Activated CD4-positive, alpha-beta T cell treated with anti-CD3 and anti-CD28 coated beads, Interleukin-2, amount 10 ng/mL, durations not matched to agents 24 days and 14 days (primary cell): ENCODE measurements at places on chromosomes 2 and 18.
A peak's percentile ranks its signal among the peaks of the same experiment; 100 is the strongest.

- no peak for DNase-seq
Measured at GRCh38 chr2:222362336-222362735, 62.0 kb upstream of the SGPP2 start.

DNA sequence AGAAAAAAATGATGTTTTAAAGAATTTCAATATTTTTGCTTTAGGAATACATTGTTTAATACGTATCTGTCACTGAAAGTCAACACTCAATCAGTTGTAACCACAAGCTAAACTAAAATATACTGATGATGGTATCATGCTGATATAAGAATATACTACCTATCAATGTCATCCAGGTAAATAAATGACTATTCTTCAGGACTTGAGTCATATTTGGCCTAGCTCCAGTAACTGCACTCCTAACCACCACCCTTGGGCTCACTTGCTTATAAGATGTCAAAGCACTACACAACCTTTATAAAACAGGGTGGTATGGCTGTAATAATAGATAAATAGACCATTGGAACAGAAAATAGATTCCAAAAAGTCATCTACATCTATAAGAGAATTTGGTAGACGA lies 48.8 kb downstream of the RND3 start:
- no peak for DNase-seq

GRCh38 chr18:12283256-12283655 lies 24.8 kb upstream of the TUBB6 start:
- DNase-seq = no peak

GRCh38 chr2:56816666-56817065 lies 632.9 kb downstream of the CCDC85A start:
- no peak for DNase-seq

DNA sequence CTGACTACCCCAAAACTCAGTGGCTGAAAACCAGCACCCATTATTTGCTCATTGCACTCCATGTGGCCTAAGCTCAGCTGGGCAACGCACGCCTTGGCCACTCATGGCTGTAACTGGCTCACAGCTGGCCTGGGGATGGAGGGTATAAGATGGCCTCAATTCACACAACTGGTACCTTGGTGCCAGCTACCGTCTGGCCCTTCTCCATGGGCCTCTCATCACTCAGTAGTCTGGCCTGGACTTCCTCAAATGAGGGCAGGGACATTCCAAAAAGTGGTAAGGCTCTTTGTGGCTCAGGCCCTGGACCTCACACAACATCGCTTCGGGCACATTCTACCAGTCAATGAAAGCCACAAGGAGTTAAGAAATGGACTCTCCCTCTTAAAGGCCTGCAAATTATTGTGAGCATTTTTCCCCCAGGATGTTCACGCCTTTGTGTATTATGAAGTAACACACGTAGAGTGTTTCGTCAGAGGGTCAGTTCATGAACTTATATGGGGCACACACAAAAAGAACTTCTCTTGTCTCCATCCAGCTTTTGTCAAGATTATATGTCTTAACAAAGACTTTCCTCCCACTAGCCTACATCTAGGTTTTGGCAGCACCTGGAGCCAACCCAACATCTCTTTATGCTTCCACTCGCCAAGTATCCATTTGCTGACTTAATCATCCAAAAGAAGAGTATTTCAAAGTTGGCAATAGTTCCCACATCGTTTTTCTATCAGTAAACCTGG lies 145.2 kb downstream of the CCBE1 start:
- DNase-seq = no peak

DNA sequence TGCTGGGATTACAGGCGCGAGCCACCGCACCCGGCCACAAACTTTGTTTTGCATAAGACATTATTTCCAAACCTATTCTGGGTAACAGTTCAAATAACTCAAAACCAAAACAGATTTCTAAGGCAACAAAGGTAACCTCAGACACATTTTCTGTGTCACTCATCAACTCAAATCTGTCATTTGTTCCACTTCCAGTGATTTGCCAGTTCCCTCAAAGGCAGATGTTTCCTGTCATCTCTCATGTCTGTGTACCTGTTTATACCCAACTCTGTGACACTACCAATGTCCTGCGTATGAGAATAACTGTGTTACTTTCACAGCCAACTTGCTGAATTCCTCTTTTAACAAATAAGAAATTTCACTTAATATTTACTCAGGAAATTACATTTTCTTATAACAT lies 54.4 kb downstream of the SCN3A start:
- DNase-seq = no peak

GRCh38 chr2:170679607-170680079 lies 35.5 kb upstream of the SP5 start:
- DNase-seq = no peak

DNA sequence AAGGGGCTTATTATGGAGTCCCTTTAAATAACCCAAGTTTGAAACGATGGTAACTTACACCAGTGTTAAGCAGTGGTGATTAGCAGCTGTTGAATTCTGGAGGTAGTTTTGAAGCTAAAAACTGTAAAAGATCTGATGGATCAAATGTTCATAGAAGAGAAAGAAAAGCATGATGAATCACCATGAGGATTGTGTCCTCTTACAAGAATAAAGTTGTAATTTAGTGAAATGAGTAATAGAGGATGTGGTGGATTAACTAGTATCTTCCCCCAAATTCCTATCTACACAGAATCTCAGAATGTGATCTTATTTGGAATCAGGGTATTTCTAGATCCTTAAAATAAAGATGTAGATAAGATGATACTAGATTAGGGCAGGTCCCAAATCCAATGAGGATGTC lies 1138.2 kb upstream of the TMEFF2 start:
- DNase-seq = no peak

DNA sequence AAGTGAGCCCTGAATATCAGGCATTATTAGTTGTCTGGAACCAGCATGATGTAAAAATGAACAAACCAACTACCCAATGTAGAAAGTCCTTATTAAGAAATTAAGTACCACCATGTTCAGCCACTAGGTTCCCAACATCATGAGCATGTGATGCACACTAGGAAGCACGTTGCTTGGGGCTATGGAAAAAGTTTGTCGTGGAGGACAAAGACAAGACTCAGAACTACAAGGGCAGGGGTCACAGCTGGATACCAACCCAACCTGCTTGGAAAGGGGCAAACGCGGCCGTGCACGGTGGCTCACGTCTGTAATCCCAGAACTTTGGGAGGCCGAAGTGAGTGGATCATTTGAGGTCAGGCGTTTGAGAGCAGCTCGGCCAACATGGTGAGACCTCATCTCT lies 64.0 kb downstream of the ADNP2 start:
- DNase-seq = no peak

GRCh38 chr2:177606636-177607035 lies 214.1 kb downstream of the AGPS start:
- DNase-seq = no peak

DNA sequence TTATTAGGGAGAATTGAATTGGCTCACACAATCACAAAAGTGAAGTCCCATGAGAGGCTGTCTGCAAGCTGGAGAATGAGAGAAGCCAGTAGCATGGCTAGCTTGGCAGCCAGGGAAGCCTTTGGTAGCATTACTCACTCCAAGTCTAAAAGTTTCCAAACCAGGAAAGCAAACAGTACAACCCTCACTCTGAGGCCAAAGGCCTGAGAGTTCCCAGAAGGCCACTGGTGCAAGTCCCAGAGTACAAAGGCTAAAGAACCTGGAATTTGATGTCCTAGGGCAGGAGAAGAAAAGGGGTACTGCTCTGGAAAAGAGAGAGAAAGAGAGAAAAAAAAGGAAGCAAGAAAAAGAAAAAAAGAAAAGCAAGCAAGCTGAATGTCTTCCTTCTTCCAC lies 318.2 kb downstream of the RND3 start:
- no peak for DNase-seq

DNA sequence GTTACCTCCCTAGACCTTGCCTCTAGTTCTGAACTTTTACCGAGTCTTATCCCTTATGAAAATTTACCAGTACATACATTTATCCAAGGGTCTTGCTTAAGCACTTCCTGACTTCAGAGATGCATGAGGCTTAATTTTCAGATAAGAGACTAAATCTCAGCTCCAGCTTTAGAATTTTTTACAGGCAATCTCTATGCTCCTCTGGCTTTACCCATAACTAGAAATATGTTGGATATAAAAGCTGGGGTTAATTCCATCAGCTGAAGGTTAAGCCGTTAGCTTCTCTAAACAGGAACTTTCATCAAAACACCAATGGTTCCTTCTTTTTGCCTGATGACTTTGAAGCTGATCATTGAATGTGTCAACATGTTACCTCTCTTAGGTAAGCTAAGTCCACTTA lies 205.1 kb downstream of the GCA start:
- DNase-seq = no peak

- no peak for DNase-seq
Measured at GRCh38 chr2:120472891-120473309, 127.0 kb downstream of the INHBB start.

DNA sequence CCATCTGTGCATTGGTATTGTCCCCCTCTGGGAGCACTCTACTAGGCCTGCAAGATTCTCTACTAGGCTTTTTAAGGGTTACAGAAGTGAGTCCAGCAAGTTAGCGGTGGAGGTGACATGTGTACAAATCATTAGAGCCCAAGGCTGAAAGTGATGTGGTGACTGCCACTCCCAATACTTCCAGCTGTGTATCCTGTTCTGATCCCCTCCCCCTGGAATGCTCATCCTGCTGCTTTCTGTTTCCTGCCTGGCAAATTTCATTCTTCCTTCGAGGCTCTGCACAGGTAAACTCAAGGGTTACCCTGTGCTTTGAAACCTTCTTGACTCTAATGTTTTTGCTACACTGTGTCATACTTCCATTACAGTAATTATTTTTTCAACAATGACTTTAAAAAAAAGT lies 258.5 kb upstream of the REV1 start:
- DNase-seq = no peak

DNA sequence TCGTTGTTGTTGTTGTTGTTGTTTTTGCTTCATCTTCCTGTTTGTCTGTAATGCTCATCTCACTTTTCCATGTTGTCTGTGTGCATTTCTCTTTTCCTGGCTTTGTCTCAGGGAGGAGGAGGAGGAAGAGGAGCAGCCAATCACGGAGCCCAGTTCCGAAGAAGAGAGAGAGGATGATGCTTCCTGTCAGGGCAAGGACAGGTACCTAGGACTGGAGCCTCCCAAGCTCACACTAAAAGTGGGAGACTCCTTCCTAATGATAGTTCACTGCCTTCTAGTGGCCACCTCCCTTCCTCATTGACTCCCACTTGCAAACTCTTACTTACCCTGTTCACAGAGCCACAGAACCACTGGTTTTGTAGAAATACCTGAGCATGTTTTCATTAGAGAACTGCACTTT lies 179.6 kb downstream of the TPGS2 start:
- no peak for DNase-seq

DNA sequence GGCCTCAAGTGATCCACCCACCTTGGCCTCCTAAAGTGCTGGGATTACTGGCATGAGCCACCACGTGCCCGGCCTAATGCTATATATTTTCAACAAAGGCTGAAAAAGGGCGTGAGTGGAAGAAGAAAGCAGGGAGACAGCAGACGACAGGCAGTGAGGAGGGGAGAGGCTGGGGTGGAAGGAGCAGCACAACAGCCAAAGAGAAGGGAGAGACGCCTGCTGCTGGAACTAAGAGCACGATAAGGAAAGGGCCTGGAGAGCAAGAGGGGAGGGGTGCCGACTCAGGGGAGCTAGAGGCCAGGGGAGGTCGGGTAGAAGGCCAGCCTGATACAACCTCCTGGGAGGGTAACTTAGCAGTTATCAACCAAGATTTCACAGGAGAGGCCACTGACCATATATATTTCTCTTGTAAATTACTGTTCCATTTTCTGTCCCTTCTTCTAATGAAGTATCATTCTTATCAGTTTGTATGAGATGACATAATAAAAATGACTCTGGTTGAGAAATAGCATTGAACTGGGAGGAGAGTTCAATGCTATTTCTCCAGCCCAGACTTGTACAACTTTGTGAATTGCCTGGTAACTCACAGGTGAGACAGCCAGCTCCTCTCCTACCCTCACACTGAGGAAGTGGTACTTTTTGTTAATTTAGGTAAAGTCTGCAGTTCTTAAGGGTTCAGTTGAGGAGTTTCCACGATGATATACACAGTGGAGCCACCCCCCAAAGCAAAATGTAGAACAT lies 5.8 kb upstream of the RNU4ATAC start:
- peak; percentile 55 for DNase-seq

DNA sequence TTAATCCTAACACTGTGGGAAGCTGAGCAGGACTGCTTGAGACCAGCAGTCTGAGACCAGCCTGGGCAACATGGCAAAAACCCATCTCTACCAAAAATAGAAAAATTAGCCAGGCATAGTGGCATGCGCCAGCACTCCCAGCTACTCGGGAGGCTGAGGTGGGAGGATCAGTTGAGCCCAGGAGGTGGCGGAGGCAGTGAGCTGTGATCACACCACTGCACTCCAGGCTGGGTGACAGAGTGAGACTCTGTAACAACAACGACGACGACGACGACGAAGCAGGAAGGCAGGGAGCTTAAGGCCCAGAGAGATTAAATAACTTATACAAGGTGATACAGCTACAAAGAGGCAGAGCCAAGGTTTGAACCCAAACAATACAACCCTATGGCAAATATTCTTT lies 37.3 kb downstream of the CFAP36 start:
- DNase-seq = no peak

- no peak for DNase-seq
Measured at GRCh38 chr2:129074298-129074920, 755.7 kb upstream of the HS6ST1 start.

- DNase-seq = no peak
Measured at GRCh38 chr2:69615969-69616368, 27.6 kb downstream of the AAK1 start.

- no peak for DNase-seq
Measured at GRCh38 chr2:32474381-32474780, 117.6 kb downstream of the BIRC6 start.

DNA sequence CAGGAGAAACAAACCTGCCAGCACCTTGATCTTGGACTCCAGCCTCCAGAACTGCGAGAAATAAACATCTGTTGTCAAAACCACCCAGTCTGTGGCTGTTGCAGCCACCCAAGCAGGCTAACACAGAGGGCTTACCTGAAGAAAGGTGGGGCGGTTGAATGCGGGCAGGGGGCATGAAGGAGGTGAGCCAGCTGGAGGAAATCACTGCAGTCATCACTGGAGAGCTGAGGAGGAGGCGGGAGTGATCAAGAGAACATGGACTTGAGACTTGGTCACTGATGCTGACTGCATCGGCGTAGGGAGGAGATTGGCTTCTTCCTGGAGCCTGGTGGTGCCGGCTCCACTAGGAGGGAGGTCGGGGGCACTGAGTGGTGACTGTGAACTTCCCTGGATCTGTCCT lies 14.6 kb upstream of the ARMC9 start:
- no peak for DNase-seq

DNA sequence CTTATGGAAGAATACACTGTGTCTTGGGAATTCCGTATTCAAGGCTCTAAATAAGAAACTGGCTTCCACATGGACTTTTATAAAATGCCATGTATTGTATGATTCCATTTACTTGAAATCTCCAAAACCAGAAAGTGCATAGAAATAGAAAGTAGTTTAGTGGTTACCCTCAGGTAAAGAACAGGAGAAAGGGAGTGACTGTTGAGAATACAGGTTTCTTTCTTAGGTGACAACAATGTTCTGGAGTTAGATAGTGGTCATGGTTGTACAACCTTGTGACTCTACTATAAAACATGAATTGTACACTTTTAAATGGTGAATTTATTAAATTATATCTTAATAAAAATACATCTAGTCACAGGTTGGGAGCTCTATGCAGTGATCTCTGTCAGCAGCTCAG lies 481.8 kb downstream of the SPAG16 start:
- no peak for DNase-seq

- DNase-seq = no peak
Measured at GRCh38 chr18:31789409-31789808, 28.7 kb upstream of the SLC25A52 start.
